ENCODE measurements at places on chromosomes 7 and 10. TPM values are rescaled to one million over a fixed set of nuclear protein-coding genes. Genes with fewer than 3 reads are reported as not detected.

Gene IL2RA
- not detected for total RNA-seq

Gene OR6B1
- total RNA-seq = not detected

Gene CYP3A5
- total RNA-seq = 1.5 TPM

Gene TMEM213
- total RNA-seq = not detected

Gene CDC14C
- total RNA-seq = not detected

Gene BAIAP2L1
- 56.3 TPM for total RNA-seq

Measured in A549 treated with DMSO at 1 μM for 4 hours (cell line).